RPMI8226 (cell line): ENCODE measurements at places on chromosomes 4 and X.

DNA sequence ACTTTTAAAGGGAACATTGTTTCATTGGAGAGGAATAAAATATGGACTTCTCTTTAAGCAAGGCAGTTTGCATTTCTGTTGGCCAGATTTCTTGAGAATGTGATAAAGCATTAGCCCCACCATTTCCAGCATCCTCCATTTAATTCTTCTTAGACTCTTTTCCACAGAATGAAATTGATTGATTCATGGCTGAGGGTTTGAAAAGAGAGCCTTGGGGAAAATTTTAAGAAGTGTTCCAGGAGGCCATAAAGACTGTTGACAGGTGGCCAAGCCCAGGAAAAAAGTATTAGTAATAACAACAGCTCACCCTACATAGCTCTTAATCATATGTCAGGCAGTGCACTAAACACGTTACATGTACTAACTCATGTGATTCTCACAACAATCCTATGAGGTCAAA is 53.4 kb downstream of the SHROOM3 start:
- DNase-seq, result no peak

GRCh38 chrX:82141942-82142341 is 940.0 kb downstream of the SH3BGRL start:
- no peak for DNase-seq

- DNase-seq, result no peak
Observed at GRCh38 chrX:44274096-44274495, 69.4 kb downstream of the EFHC2 start.

- peak; percentile 40 for DNase-seq
Observed at GRCh38 chr4:164952551-164952950, 24.9 kb downstream of the TRIM61 start.

DNA sequence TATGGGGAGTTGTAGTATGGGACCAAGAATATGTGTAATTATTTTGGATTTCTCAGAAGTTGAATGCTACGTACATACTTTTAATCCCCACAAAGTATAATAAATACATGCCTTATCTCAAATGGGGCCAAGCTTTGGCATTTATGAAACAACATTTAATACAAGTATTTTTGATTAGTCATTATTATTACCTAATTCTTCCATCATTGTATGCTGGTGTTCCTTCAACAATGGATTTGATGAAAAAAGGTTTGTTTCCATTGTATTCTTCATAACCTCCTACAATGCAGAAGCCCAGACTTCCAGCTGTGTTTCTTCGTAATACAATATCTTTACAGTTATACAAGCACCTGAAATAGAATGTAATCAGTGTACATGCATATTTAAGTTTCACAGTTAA is 83.8 kb downstream of the FIP1L1 start:
- DNase-seq, result no peak

- no peak for DNase-seq
Observed at GRCh38 chr4:108622828-108623227, 2.5 kb downstream of the RPL34 start.

DNA sequence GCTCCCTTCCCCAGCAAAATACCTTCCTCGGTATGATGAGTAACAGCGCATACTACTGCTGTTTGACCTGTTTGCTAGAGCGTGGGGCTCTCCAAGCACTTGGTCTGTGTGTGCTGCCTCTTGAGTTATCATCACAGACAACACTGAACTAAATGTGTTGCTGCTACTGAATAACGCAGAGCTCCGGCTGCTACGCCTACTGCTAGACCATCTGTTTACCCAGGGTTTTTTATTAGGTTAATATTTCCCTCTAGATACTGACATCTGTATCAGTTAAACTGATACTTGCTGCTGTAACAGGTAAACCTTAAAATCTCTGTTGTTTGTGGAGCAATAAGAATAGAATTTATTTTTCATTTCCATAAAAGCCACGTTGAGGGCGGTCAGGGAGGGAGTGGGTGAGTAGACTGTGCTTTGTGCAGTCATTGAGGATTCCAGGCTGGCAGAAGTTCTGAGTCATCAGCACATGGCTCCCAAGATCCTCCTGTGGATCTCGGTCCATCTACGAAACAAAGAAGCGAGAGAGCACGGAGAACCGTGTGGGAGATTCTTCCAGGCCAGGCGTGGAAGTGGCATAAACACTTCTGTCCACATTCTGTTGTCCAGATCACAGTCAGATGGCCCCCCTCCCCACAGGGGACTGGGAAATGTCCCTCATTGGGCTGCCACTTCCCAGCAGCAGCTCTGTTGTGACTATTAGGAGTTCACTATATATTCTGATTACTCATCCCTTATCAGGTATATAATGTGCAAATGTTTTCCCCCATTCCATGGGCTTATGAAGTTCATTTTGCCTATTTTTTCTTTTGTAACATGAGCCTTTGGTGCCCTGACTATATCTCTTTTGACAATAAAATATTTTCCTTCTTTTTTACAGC is 14.1 kb downstream of the GRK4 start:
- no peak for DNase-seq

GRCh38 chrX:120749141-120749846 is 119.4 kb upstream of the C1GALT1C1 start:
- peak; percentile 72 for DNase-seq

DNA sequence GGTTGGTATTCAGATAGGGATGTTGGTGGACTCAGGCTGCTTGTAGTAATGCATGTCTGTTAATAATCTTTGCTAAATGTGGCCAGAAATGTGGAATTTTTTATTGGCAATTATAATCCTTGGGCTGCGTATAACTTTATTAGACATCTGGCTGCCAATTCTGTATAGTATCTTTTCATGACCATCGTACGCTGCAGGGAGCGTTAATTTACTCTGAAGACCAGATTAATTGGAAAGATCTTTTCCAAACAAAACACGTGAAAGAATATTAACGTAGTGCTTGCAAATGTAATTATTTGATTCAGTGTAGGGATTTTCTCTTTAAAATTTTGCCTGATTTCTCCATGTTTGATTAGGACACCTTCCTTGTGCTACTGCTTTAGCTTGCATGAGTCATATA is 38.8 kb upstream of the FTHL17 start:
- no peak for DNase-seq
